ENCODE measurements at places on chromosomes 1 and 21.
A peak's percentile ranks its signal among the peaks of the same experiment; 100 is the strongest.

DNA sequence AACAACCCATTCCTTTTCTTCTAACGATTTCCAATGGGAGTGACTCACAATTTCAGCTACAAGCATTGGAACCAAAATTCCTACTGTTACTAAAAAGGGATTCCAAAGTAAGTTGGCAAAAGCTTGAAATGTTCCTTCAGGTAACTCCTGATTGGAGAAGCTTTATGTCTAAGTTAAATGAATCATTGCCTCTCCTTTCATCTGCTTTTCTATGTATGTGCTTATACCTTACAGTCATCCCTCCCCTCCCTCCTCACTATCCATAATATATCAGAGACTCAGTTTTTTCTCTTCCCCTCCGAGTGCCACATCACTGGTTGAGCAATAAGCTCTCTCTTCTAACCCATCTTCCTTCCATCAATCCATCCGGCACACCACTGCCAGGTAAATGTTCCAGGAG is 86.8 kb downstream of the TIAM1 start:
- DNase-seq, result no peak

GRCh38 chr21:33018707-33019465 is 6.8 kb upstream of the OLIG2 start:
- DNase-seq, result no peak

GRCh38 chr1:222754366-222755139 is 17.6 kb downstream of the FAM177B start:
- no peak for DNase-seq

GRCh38 chr1:55362558-55362957 is 147.4 kb upstream of the USP24 start:
- DNase-seq, result no peak

GRCh38 chr1:64308866-64309265 is 105.4 kb downstream of the UBE2U start:
- no peak for DNase-seq

DNA sequence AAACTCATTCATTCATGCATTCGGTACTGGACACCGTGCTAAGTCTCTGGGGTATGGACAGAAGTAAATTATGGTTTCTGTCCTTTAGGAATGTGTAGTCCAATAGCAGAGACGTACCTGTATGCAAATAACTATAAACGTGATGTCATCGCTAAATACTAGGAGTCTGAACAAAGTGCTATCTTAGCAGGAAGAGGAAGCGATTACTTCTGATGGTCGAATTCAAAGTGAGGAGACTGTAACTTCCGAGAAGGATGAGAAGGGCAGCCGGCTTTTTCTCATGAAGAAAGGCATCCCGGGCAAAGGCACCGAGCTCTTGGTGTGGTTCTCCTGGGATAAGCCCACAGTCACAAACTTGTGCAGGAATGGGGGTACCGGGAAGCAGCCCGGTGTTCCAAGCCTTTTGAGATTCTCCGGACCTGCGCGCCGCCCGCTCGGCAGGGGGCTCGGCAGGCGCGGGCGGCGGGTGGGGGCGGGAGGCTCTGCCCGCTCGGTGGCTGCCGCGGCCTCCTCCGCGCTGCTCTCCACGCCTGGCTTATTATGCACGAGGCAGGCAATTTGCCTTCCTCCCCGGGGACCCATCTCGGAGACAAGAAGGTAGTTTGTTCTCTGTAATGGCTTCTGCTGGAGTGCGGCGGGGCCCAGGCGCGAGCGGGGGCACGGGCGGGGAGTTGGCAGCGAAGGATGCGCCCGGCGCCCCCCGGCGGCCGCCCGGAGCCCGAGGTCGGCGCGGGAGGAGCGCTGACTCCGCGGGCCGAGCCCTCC is 67.5 kb upstream of the CD1D start:
- DNase-seq, result peak; percentile 11

GRCh38 chr1:5576673-5577065 is 415.6 kb downstream of the NPHP4 start:
- no peak for DNase-seq

DNA sequence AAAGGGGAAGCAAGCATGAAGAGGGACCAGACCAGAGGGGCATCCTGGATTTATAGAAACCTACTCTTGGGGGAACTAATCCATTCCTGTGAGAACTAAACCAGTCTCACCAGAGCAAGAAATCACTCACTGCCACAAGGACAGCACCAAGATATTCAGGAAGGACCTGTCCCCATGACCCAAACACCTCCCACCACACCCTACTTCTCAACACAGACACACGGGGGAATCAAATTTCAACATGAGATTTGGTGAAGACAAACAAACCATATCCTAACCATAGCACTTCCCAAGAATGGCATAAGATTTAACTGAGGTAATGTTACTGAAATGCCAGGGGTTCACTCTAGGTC is 12.1 kb upstream of the POU2F1 start:
- DNase-seq, result no peak

DNA sequence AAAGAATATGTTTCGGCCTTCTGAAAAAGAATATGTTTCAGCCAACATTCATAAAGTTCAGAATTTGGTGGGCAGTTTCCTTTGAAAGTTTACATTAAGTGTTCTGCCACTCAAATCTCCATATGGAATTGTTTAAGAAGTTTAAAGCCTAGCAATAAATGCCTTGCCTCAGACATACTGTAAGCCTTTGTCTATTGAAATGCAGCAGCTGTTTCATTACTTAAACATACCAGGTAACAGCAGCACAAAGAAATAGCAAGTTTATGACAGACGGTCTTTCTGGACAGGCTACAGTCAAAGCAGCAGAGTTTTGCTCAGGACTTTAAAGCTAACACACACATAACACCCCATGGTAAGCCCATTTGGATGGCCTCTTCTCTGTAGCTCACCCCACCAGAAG is 38.5 kb upstream of the C1orf105 start:
- no peak for DNase-seq

DNA sequence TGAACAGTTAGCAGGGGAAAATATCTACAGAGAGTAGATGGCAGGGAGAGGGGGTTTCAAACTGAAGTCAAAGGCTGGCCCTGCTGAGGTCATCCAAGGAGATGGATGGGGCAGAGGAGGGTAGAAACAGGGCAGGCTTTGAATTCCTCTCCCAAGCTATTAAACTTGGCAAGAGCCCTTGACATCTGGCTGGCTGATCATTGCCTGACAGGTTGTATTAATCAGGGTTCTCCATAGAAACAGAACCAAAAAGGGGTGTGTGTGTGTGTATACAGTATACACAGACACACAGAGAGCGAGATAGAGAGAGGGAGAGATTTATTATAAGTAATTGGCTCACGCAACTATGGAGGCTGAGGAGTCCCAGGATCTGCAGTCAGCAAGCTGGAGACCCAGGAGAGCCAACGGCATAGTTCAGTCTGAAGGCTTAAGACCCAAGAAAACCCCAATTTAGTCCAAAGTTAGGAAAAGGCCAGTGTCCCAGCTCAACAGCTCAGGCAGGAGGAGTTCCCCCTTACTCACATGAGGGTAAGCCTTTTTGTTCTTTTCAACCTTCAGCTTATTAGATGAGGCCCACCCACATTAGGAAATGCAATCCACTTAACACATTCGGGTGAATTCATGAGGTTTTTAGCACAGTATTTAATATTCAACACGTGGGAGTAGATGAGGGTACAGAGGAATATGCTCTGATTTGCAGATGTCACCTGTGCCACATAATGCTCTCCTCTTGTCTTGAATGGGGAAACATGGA is 46.7 kb upstream of the HAO2 start:
- no peak for DNase-seq

GRCh38 chr1:174964261-174964971 is 35.3 kb upstream of the CACYBP start:
- peak; percentile 76 for DNase-seq

- DNase-seq, result no peak
Measured at GRCh38 chr1:151367658-151368392, 4.7 kb downstream of the SELENBP1 start.

DNA sequence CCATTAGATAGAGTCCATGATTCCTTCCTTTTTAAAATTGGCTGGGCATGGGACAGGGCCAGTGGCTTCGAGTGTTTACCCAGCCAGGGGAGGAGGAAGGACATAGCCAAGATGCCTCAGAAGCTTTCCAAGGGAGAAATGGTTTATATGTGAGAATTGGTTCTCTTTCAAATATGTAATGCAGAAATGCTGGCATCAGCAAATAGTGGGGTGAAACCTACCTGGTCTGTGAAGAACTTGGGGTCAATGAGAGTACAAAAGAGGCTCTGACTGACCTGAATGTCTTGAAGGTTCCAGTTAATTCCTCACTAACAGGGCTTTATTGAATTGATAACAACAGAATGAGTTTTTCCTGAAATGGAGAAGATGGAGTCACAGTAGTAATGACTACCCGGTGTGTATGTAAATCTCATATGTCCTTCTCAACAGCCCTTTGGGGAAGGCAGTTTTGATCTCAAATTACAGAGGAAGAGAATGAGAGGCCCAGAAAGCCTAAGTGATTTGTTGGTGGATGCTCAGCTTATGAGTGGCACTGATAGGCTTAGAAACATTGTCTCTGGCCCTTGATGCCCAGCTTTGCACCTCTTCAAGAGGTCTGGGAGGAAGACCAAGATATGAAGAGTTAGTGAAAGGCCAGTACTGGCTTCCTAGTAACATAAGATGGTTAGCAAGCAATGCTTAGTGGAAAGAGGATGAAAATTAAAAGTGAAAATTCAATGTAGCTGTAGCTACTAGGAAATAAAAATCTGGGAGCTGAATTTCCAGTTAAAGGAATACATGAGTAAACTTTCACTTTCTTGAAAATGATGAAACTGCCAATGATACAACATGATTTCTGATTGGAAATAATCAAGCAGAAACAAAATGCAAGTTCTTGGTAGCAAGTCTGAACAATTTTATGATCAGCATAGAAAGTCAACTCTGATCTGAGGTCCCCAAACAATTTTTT is 2.7 kb downstream of the ATF3 start:
- DNase-seq, result no peak

DNA sequence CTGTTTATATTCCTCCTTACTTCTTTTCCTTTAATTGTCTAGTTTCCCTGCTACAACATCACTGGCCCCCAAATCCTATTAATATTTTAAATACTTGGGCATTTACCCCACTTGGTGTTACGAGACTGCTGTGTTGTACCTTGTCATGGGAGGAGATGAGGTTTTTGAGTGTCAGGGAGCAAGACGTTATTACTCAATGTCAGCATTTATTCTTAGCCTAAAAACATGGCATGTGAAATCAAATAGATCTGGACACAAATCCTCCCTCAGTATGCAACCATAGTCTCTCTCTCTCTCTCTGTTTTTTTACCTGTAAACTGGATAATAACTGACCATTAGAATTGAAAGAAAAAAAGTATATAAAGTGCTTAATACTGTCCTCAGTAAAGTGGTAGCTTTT is 4.6 kb downstream of the LRRC8B start:
- no peak for DNase-seq

DNA sequence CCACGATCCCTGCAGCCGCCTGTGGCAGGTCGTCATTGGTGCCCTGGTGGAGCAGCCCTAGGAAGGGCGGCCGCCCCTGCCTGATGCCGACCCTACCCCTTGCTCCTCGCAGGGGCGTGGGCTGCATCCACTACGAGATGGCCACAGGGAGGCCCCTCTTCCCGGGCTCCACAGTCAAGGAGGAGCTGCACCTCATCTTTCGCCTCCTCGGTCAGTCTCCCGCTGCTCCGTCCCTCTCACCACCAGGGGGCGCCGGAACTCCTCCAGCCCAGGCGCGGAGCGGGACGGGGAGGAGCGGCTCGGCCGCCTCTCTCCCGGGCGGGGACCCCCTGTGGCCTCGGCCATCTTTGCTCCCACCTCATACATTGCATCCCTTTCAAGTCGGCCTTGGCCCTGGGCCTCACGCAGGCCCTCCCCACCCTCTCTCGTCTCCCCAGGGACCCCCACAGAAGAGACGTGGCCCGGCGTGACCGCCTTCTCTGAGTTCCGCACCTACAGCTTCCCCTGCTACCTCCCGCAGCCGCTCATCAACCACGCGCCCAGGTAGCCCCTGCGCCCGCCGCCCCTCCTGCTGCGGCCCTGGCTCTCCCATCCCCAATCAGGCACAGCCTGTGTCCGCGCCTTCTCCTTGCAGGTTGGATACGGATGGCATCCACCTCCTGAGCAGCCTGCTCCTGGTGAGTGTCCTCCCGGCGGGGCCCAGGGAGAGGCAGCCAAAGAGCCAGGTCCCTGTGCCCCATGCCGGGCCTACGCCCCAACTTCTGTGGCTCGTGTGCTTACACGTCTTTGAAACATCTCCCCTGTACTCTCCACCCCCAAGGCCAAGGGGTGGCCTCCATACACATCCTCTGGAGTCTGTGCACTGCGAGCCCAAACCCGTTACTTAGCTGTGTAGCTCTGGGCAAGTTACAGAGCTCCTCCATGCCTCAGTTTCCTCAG is 24.7 kb downstream of the CDK18 start:
- DNase-seq, result peak; percentile 74

- no peak for DNase-seq
Measured at GRCh38 chr1:47434051-47434842, 3.6 kb upstream of the FOXD2 start.

DNA sequence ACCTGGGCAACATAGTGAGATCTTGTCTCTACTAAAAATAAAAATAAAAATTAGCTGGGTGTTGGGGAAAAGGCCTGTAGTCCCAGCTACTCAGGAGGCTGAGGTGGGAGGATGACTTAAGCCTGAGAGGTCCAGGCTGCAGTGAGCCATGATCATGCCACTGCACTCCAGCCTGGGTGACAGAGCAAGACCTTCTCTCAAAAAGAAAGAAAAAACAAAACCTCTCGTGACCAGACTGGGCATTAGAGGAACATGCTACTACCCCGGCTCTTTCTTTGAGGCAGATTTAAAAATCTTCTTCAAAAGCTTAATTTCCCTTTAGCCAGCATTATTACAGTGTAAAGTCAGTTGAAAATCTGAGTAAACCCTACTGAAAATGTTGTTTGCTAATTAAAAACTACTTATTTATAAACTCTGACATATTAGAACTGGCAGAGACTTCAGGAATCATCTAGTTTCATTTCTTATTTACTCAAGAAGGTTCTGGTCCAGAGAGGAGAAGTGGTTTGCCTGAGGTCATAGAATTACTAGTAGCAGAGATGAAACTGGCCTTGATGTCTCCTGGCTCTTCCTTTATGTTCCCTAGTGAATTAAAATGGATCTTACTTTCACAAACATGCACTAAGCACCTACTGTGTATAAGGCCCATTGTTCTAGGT is 11.6 kb upstream of the ELAVL4 start:
- DNase-seq, result no peak

- no peak for DNase-seq
Measured at GRCh38 chr1:28286111-28286510, 26.8 kb downstream of the SESN2 start.

DNA sequence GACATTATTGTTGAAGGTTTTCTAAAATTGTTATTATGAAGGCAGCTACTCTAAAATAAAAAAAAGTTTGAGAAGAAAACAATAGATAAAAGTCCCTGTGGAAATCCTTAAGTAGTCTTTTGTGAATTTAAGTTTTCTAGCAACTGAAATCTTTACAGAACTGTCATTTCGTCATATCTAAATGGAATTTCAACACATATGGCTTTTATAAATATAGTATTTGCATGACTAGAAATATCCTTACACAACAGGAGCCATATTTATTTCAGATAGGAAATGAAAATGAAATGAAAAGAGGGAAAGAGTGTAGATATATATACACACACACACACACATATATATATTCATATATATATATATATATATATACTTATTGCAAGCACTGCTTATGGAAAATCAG is 204.7 kb upstream of the RGS18 start:
- no peak for DNase-seq
